ENCODE measurements at places on chromosomes 5 and 9.

- DNase-seq: no peak
Measured at GRCh38 chr9:69743930-69744329, 15.9 kb downstream of the PTAR1 start.

DNA sequence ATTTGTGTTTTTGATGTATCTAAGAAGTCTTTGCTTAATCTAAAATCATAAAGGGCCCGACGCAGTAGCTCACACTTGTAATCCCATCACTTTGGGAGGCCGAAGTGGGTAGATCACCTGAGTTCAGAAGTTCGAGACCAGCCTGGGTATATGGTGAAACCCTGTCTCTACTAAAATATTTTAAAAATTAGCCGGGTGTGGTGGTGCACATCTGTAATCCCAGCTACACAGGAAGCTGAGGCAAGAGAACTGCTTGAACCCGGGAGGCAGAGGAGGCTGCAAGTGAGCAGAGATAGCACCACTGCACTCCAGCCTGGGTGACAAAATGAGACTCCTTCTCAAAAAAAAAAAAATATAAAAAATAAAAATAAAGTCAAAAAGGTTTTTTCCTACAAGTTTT, 9.6 kb downstream of the IL6ST start:
- no peak for DNase-seq

DNA sequence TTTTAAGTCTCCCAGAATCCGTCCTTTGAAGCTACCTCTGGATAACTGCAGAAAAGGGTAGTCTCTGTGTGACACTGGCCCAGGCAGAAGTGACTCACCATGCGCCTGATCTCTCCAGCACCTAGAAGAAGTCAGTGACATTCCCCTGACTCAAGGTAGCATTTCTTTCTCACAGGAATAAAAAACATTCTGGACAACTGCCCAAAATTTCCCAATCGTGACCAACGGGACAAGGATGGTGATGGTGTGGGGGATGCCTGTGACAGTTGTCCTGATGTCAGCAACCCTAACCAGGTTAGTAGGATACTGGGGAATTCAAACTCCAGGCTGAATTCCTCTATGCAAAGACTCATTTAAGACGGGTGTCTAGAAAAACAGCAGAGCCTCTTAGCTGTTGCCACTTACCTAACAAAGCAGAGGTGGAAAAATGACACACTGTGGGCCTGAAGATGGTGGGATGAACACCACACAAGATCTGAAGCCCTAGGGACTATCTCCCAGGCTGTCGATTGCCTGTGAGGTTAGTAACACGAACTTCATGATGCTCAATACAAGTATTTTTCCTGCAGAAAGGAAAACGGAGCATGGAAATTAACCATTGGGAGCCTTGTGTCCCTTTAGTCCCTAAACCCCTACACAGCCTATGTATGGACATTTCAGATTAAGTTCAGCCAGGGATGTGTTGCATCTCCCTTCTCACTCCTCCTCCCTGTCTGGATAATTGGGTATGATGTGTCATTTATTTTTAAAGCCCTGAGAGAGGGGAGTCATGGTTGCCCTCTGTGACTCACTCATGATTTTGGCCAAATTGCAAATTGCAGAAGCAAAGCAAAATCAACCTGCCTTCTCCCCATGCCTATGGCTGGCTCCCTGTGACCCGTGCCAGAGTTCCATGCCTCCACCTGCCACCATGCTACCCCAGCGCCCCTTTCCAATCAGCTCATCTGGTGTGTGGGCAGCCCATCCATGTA, 37.2 kb downstream of the THBS4 start:
- no peak for DNase-seq

GRCh38 chr5:143350751-143351602, 52.5 kb downstream of the NR3C1 start:
- DNase-seq: no peak

DNA sequence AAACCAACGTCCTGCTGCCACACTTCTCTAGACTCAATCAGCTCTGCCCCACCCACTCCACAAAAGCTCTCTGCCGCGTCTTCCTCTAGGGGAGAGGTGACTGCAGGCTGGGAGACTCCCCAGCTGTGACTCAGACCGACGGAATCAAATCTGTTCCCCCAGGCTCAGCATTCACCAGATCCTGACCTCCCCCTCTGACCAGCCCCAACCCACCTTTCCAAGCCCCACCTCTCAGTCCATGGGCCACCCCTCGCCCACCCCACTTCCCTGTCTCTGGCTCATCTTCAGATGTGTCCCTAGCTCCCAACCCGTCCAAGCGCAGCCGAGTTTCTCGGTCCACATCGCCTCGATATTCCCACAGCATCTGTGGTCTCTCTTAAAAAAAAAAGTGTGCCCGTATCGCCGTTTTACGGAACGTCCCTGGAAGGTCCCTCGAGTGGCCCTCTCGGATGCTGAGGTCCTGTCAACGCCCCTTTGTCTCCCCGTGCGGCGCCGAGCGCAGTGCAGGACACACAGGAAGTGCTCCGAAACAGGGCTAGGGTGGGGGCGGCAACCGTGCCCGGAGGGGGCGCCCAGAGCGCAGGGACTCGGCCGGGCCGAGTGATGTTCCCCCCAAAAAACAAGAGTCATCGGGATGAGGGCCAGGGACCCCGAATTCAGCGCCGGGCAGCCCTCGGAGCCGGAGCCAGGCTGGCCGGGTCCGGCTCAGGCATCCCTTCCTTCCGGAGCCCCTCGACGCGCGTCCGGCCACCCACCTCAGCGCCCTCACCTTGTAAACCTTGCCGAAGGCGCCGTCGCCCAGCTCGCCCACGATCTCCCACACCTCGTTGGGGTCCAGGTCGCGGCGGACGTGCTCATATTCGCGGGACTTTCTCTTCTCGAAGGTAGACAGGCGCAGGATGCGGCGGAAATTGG, 649 bp downstream of the STK10 start:
- DNase-seq: peak; percentile 72

DNA sequence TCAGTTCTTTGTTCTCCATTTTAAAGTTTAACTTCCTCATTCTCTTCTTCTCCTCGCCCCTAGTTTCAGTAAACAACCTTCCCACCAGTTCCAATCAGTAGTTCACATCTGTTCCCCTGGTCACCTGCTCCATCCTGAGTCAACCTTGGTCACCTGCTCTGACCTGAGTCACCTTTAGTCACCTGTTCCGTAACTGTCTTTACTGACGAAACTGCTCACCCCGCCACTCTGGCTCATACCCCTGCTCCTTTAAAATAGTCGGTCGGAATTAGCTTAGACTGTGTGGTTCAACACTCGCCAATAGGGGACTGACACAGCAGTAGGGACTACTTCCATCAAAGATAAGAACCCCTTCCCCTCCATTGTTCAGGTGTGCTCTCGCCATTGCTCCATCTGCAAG, 76.3 kb upstream of the GPBP1 start:
- DNase-seq: no peak

- no peak for DNase-seq
Measured at GRCh38 chr5:151717416-151717815, 30.7 kb upstream of the SPARC start.

- DNase-seq: no peak
Measured at GRCh38 chr5:91296674-91297143, 86.4 kb downstream of the ARRDC3 start.

DNA sequence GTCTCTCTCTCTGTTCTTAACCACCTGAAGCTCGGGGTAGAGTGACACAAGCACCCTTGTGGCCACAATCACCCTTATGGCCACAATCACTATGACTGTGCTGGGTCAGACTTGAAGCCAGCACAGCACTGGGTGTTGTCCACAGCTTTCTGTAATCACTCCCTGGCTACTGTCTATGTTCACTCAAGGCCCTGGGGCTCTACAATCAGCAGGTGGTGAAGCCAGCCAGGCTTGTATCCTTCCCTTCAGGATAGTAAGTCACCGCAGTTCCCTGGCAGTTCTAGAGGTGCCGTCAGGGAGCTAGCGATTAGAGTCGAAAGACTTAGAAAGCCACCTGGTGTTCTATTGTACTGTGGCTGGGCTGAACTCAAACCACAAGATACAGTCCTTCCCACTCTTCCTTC, 44.2 kb downstream of the GDA start:
- DNase-seq: no peak

GRCh38 chr9:21154018-21154608, 12.3 kb downstream of the IFNA21 start:
- no peak for DNase-seq

DNA sequence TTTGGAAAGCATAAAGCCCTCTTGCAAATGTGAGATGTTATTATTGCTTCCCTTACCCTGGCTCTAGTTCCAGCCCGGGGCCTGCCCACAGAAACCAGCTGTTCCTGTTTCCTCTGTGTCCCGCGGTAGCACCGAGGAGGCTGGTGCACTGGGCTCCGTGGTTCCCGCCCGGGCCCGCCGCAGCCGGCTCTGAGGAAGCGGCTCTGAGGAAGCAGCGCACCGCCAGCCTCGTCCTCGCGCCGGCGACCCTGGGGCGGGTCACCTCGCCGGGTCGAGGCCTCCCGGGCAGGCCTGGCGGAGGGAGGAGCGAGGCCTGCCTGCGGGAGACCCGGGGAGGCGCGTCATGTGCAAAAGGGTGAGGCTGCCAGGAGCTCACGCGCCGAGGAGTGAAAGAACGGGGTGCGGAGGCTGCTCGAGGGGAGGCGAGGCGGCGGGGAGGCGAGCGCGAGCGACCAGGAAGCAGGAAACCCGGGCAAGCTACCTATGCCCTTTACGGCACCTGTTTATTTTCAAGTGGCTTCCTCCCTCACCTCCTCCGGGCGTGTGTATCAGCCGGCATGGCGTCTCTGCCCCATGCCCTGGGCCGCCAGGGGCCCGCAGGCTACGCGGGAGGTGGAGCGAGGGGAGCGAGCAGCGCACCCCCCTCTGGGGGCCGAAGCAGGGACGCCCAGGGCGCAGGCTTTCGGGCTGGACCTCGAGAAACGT, 61.3 kb upstream of the MEGF10 start:
- DNase-seq: peak; percentile 49

GRCh38 chr9:14317667-14318320, 3.9 kb upstream of the NFIB start:
- no peak for DNase-seq

GRCh38 chr9:91428436-91428835, 4.8 kb upstream of the NFIL3 start:
- DNase-seq: no peak

GRCh38 chr5:37921452-37921851, 81.6 kb upstream of the GDNF start:
- DNase-seq: no peak

DNA sequence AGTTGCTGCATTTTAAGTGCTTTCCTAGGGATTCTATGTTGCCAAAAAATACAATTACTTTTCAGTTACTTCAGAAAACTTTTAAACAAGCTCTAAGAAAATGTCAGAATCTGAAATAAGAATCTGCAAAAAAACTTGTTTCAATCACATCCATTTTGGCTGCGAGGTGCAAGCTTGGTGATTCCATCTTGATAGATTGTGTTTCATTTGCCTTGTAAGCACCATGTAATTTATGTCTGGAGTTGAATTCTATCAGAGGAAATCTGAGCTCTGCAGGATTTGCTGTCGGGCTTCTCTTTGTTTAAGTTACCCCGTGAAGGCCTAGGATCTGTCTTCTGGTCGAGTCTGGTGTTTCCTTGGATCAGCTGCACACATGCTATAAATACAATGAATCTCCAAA, 40.4 kb upstream of the MAN2A1 start:
- DNase-seq: no peak

DNA sequence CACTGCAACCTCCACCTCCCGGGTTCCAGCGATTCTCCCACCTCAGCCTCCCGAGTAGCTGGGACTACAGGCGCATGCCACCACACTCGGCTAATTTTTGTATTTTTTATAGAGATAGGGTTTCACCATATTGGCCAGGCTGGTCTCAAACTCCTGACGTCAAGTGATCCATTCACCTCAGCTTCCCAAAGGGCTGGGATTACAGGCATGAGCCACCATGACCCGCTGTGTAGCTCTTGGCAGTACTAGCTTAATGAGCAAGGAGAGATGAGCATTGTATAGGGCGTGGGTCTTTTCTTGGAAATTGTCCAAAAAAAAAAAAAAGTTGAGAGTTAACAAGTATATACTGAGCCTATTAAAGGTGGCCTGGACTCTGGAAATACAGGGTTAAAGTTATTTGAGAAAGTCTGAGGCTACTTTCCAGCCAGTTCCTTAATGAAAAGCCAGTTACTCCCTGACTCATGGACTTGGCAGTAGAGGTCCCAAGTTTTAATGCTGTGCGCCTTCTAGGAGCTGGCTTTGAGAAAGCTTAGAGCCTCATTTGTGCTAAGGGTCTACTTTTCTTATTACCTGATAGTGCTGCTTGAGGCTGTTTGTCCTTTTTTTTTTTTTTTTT, 4.2 kb upstream of the FGF18 start:
- DNase-seq: no peak

DNA sequence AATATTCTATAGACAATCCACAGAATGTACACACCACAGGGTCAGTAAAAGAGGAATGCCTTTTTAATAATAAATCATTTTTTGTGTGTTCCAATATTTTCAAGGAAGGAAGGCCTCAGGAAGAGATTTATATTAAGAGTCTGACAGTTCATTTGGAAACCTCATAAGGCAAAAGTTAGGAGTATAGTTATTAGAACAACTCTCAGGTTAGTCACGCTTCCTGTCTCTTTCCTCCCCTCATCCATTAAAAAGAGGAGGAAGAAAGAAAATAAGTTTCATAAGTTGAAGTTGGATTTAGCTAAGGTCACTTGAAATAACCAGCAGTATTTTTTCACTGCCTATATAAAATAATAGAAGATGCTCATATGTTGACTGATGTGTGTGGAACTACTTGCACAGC, 863.2 kb downstream of the PTPRD start:
- DNase-seq: no peak

GRCh38 chr5:158163451-158164295, 304.7 kb upstream of the CLINT1 start:
- DNase-seq: no peak

All from stimulated activated CD4-positive, alpha-beta T cell treated with anti-CD3 and anti-CD28 coated beads, Interleukin-2, amount 100 ng/mL, for 24 hours (primary cell).